ENCODE measurements at places on chromosomes 1 and 21.

GRCh38 chr1:99595041-99595440 lies 50.9 kb upstream of the PALMD start:
- no peak for DNase-seq

DNA sequence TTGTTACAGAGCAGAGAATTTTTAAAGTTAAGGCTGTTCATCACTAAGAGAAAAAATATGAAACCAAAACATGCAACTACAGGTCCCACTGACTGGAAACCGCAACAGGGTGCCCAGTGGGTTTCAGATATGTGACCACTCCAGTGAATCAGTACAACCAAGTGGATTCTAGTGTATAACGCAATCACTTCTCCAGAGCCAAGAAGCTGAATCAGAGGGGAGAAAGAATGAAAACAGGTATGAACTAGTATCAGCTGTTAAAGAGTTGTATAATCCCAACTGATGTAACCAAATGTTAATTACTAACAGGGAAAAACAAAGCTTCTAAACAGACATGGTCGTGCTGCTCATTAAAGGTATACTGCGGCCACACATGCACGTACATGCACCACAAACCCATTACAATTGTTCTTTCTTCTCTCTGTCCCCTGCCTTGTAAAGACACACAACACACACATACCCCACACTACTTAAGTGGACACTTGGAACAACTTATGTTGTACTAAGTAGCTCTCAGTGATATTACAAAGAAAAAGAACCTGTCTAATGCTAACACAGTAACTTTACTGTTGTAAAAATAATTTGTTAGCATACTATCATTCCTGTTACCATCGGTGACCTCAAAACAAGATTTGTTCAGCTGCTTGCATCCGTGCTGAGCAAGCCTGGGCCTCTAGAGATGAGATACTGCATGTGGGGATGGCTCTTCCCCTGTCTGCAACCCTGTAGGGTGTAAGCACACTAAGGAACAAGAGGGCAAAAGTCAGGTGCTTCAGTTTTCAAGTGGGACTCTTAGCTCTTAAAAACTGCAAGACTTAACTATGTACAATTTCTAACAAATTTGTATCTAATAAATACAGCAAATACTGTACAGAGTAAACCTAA lies 74.2 kb downstream of the PTPN14 start:
- DNase-seq: no peak

GRCh38 chr1:7846656-7847055 lies 6.2 kb downstream of the UTS2 start:
- no peak for DNase-seq

DNA sequence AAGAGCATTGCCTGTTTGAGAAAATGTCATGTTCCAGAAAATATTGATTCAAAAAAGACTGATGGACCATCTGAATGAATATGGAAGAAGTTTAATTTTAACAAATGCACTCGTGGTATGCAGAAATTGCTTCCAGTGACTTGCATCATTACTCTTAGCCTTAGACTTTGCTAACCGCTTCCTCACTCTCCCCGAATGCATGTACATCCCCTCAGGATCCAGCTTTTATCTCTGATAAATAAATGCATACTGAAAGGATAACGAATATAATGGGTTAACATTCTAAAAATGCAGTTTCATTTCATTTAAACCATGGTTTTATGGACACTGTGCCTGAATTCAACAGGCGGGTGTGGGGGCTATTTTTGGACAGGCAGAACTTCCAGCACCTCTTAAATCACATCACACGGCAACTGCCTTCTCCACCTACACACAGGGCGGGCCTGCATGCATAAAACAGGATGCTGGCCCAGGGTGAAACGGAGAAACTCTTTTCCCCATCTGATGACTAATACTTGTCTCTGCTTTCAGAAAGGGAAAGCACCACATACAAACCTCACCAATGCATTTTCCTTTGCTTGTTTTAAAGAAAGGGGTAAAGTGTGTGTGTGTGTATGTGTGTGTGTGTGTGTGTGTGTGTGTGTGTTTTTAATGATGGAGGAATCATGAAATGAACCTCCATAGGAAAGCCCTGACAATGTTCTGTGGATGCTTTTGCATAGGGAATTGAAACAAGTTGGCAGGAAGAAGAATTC lies 48.7 kb downstream of the SPAG17 start:
- DNase-seq: no peak

GRCh38 chr1:174818014-174818616 lies 181.6 kb upstream of the CACYBP start:
- DNase-seq: no peak

DNA sequence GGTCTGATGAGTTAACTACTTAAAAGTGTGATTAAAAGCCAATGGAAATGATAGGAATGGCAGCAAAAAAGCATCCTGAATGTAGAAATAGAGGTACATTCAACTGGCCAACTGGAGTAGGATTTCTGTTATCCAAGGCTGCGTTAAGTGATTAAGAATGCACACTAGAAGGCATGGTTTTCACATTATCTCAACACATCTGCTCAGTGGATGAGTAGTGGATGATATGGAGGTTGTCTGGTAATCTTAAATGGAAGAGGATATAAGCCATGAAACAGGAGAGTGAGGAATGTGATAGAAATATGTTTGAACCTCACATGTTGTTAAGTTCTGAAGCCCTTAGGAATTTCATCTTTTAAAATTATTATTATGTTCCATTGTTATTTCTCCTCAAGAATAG lies 839.9 kb downstream of the USP25 start:
- no peak for DNase-seq

DNA sequence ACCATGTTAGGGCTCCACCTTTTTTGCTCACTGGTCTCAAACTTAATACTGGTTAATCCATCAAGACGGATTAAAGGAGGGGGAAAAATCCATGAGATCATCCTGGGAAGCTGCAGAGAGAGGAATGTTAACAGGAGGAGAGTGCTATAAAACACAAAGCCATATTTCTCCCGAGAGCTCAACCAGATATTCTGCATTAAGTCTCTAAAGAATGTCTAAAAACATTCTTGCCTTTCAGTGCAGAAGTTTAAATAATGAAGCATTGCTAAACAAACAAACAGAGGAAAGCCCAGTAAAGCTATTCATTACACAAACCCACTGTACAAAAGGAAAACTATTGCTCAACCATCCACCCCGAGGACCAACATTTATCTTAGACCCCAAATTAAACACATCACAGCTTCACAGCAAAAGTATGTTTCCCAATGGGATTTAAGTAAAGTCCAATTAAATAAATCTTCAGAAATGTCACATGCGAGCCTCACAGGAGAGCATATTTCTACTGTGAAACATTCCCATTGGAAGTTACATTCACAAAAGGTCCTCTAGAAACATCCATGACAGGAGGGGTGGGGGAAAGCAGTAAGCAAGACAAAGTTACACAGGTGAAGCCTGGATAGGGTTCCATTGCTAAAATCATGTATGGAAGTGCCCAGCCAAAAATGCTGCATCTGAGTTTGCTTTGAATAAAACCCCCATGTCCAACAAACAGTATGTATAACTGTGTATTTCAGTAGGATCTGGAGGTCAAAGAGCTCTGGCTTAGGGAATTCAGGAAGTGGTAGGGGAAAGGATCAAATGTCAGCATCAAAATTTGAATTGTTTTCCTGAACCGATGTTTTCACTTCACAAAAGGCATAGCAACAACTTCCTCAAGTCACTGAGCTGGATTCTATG lies 23.3 kb downstream of the DUSP10 start:
- no peak for DNase-seq

DNA sequence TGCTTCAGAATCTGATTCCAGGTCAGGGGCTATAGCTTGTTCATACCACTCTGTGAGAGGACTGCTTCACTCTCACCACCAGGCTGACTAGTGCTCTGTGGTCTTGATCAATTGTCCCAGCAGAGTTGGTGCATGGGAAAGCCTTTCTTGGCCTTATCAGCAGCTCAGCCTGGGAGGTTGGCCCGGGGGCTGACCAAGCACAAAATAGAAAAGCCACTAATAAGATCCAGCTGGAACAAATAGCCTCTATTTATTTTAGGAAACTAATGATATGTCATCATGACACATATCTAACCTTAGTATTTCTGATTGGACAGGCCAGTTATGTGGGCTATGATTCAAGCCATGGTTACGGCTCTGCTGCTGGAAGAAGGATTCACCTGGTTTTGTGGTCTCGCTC lies 134.2 kb downstream of the GDAP2 start:
- no peak for DNase-seq

GRCh38 chr1:44650159-44650831 lies 24.0 kb downstream of the TMEM53 start:
- DNase-seq: no peak

DNA sequence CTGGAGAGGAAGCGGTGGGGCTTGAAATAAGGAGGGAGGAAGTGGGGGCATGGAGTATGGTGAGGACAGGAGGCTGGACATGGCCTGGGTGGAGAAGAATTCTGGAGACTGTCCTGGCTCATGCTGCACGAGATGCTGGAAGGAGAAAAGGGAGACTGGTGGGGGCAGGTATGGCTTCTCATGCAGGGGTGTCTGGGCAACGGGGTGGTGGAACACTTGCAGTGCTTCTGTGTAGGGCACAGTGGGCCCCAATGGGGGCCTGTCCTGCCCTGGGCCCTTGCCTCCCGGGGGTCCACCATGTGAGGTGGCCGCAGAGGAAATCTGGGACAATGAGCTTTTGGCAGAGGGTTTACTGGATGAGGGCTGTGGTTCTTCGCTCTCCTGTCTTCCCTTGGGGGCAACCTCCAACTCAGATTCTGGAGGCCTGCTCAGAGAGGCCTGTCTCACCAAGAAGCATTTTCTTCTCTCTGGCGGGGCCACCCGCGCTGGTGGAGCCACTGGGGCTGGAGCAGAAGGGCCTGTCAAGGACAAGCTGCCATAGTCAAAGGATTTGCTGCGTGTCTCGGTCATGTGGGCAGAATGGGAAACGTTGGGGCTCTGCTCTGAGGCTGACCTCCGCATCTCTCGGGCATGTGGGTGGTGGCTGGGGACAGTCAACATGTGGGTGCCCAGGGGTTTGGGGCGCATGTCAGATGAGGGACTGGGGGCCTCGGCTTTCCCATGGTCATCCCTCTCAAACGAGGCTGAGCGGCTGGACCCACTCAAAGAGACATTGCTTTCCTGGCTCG lies 96.9 kb upstream of the EDN2 start:
- no peak for DNase-seq

- no peak for DNase-seq
Measured at GRCh38 chr1:19140465-19140864, 69.6 kb downstream of the UBR4 start.

- no peak for DNase-seq
Measured at GRCh38 chr21:25467896-25468295, 139.4 kb downstream of the MRPL39 start.

GRCh38 chr1:19360432-19360831 lies 48.3 kb downstream of the SLC66A1 start:
- DNase-seq: no peak

GRCh38 chr1:91506071-91506470 lies 5.4 kb downstream of the CDC7 start:
- DNase-seq: no peak

DNA sequence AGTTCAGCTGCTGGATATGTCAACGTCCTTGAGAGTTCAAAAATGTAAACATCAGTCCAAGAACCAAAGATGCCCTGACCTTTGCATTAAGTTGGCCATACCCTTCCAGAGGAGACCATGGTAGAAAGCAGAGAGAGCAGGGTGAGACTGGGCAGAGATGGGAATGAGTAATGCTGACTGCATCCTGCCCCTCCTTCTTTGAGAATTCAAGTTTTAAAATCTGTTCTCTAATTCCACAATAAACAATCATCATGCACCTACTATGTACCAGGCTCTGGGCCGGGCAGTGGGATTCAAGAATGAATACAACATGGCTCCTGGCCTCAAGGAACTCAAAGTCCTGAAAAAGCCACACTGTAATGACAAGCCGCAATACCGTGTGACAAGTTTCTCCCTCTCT lies 3.9 kb upstream of the HAO2 start:
- DNase-seq: no peak

GRCh38 chr1:118650107-118650807 lies 337.9 kb downstream of the TBX15 start:
- no peak for DNase-seq

DNA sequence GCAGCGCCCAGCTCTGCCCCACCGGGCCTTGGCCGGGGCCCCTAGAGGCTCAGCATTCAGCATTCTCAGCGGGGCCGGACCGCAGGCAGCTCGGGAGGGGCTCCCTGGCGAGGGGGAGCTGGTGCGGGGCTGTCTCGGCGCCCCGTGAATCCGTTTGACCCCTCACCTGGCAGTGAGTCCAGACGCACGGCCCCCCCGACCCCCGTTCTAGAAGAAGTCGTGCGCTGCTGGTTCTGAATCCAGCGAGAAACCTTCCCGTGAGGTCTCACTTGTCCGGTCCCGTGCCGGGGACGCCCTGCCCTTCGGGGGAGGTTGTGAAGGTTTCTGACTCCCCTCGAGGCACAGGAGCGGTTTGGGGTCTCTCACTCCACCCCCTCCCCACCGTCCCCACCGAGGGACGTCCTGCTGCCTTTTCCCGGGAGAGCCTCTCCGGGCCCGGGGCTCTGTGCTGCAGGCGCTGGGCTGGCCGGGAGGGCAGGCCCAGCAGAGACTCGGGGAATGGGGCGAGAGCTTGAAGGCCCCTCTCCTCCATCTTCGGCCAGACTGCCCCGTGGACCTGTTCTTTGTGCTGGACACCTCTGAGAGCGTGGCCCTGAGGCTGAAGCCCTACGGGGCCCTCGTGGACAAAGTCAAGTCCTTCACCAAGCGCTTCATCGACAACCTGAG lies 655 bp downstream of the COL6A1 start:
- no peak for DNase-seq

DNA sequence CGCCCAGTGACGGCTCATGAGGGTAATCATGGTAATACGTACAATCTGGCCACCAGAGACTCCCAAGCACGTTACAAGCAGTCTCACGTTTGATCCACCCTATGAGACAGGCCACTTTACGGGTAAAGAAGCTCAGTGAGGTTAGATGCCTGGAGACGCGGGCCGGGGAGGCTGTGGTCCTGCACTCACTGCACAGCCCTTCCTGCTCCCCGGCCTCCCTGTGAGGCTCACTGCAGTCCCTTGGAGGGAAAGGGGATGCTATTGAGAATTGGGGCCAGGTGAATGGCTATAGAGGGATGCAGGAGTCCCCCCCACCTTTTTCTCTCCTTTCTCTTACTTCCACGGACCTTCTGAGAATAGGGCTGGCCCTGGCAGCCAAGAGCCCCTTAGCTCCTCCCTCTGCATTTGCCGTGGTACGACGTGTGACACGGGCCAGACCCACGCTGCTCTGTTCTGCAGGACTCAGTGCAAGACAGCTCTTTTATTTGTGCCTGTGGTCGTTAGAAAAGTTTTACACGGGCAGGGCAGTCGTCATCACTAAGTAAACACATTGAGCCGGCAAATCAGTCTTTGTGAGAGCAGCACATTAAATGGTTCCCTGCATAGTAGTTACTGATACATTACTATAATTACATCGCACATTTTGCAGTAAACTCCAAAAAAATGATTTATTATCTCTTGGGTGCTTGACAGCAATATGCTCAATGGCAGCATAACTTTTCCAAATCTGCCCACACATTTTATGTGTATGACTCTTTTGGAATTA lies 18.8 kb downstream of the KIF26B start:
- no peak for DNase-seq

DNA sequence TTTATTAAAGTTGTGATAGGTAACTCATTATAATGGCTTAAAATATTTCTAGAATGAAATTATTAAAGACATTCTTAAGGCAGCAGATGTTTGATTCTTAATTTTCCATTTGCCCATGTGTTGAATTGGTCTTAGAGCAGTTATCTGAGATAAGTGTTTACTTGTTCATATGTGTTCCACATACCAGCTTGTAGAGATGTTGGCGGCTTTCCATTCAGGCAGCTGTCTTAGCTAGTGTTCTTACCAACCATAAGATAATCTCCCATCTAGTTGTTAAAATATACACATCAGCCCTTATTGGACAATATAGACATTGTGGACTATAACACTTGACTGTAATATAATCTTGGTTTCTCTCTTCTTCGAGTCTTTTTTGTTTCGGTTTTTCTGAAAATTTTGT lies 1372.9 kb upstream of the ADGRL2 start:
- DNase-seq: no peak

Measured in stimulated activated CD4-positive, alpha-beta T cell treated with anti-CD3 and anti-CD28 coated beads, Interleukin-1b, Interleukin-23, amount 100 ng/mL, for 24 hours (primary cell).